ENCODE measurements at places on chromosomes 11 and 22. TPM values are rescaled to one million over a fixed set of nuclear protein-coding genes. Genes with fewer than 3 reads are reported as not detected.

Gene RASGRP2
- 7.8 TPM for total RNA-seq

Gene CCDC116
- 0.45 TPM for total RNA-seq

Gene NTM
- not detected for total RNA-seq

Gene ZNF280B
- 2.3 TPM for total RNA-seq

Gene KDM4D
- 1.6 TPM for total RNA-seq

Gene STT3A
- 114 TPM for total RNA-seq

Gene VSIG10L2
- not detected for total RNA-seq

Gene NXPE1
- total RNA-seq = not detected

Gene APOBEC3A
- total RNA-seq = not detected

Gene PRODH
- not detected for total RNA-seq

Gene NAALADL1
- total RNA-seq = 6.6 TPM

Gene OR51E2
- total RNA-seq = not detected

Gene EXT2
- 20.2 TPM for total RNA-seq

Gene KRTAP5-1
- total RNA-seq = not detected

Gene IGLL5
- total RNA-seq = not detected

Gene KCNJ1
- total RNA-seq = not detected

Gene SAA1
- total RNA-seq = not detected

Gene WDR74
- total RNA-seq = 99.3 TPM

Gene FAM181B
- total RNA-seq = not detected

Gene NEAT1
- total RNA-seq = 358 TPM

Gene SCN4B
- 1.1 TPM for total RNA-seq

Gene TRIM29
- not detected for total RNA-seq

Gene PPP1R14B
- 287 TPM for total RNA-seq

Gene MAPK12
- 7.9 TPM for total RNA-seq

Gene CHRM4
- total RNA-seq = not detected

Gene TRMT2A
- 101 TPM for total RNA-seq

Gene RASL10A
- not detected for total RNA-seq

Gene MYO7A
- total RNA-seq = 0.14 TPM

Gene OR52A5
- total RNA-seq = not detected

Gene TREH
- total RNA-seq = not detected

Gene NUDT8
- 39.5 TPM for total RNA-seq

Gene ANO3
- total RNA-seq = not detected

Gene PATE2
- not detected for total RNA-seq

Gene PDE3B
- 43.1 TPM for total RNA-seq

Gene BARX2
- not detected for total RNA-seq

Gene DBX1
- total RNA-seq = not detected

Gene OR5A1
- total RNA-seq = not detected

All from activated CD8-positive, alpha-beta T cell treated with anti-CD3 and anti-CD28 coated beads for 36 hours (primary cell).